ENCODE measurements at places on chromosomes 6 and 20.
A peak's percentile ranks its signal among the peaks of the same experiment; 100 is the strongest.

GRCh38 chr6:33790910-33791309 is 2.0 kb upstream of the LEMD2 start:
- DNase-seq, result no peak

- no peak for DNase-seq
Measured at GRCh38 chr6:113184291-113184690, 672.9 kb upstream of the MARCKS start.

DNA sequence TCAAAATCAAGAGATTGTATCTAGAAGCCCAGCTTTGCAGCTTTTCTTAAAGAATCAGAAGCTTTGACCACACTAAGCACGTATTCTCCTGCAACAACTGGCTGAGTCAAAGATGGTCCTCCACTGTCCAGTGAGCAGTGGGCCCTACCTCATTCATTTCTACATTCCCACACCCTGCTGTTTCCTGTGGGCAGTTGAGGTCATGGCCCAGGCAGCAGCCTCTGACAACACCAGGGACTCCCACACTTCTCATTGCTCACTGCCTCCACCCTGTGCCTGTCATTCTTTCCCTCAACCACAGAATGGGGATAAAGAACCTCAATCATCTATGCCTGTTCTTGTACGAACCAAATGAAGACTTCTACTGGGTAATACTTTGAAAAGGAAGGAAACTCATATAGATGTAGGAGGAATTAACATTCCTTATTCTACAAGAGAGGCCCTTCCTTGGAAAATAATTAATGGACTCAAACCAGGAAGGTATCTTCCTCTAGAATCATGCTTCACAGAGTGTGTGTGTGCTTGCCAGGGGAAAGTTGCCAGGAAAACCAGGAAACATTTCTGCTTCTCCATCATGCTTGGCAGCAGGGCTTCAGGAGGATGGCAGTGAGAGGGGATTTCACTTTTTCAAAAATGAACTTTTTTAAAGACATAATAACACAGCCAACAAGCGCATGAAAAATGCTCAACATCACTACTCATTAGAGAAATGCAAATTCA is 191.7 kb upstream of the RIN2 start:
- DNase-seq, result no peak

DNA sequence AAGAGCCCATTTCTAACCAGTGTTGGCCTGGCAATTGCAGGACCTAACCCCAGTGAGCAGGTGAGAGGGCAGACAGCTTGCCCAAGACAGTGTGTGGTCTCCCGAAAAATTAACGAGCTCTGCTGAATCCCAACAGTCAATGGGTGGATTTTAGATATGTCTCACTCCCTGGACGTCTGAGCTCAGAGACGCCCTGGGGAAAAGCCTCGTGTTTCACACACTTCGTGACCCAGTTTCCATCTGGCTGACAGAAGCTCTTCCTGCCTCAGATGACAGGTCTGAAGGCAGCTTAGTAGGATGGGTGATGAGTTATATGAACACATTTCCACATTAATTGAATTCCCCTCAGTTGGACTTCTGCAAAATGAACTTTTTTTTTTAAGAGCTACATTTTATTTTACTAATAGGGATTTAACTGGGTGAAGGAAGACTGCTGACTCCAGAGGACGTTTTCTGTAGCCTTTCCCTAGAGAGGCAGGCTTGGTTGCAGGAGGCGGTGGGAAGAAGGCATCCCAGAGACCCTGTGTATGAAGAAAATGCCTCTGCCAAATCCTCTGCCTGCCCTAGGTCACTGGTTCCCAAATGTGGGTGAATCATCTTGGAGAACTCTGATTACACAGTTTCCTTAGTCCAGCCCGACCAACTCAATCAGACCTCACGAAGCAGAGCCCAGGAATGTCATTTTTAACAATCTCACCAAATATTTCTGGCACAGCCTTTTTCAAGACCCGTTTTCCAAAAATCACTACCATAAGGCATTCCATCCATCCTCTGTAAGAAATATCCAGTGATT is 71.7 kb upstream of the LY86 start:
- DNase-seq, result no peak

GRCh38 chr6:154474648-154475428 is 35.6 kb downstream of the CNKSR3 start:
- no peak for DNase-seq

- no peak for DNase-seq
Measured at GRCh38 chr20:32034581-32035425, 17.2 kb upstream of the HCK start.

DNA sequence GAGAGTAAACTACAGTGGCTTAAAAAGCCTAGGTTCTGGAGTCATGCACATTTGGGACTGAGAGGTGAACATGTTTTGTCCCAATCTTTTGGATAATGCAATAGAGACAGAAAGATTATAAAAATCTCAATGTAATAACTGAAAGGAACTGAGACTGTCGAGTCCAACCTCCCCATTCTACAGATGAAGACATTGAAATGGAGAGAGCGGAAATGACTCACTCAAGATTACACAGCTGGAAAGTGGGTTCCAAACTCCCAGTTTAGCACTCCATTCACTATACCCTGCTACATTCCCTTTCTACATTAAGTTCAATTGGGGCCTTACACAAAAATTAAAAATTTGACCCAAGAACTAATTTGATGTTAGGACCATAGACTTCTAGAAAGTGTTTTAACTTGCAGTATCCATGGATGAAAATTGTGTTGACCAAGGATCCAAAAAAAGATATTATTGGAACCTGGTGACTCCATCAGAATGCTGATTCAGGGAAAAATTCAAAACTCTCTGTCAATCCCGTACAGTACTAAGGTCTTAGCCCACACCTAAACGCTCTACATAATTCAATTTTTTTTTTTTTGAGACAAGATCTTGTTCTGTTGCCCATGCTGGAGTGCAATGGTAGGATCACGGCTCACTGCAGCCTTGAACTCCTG is 1.5 kb upstream of the ILRUN start:
- DNase-seq, result no peak

GRCh38 chr6:145633981-145634627 is 101.2 kb downstream of the EPM2A start:
- DNase-seq, result peak; percentile 79

- no peak for DNase-seq
Measured at GRCh38 chr6:162151021-162151665, 576.4 kb downstream of the PRKN start.

DNA sequence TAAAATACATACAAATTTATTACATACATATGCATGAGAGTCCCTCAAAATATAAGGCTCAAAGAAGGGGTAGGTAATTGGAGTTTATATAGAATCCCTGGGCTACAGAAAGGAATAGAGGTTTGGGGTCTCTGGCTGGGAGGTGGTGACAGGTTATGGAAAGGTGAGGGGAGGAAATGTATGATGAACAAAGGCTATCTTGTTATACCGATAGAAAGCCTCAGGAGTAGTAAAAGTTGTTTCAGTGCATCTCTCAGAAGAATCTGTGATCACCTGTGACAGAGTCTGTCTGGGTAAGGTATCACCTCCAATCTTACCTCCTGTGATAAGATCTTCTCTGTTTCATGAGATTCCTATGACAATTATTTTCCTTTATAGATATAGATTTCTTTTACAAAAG is 252.9 kb upstream of the AGPAT4 start:
- no peak for DNase-seq

DNA sequence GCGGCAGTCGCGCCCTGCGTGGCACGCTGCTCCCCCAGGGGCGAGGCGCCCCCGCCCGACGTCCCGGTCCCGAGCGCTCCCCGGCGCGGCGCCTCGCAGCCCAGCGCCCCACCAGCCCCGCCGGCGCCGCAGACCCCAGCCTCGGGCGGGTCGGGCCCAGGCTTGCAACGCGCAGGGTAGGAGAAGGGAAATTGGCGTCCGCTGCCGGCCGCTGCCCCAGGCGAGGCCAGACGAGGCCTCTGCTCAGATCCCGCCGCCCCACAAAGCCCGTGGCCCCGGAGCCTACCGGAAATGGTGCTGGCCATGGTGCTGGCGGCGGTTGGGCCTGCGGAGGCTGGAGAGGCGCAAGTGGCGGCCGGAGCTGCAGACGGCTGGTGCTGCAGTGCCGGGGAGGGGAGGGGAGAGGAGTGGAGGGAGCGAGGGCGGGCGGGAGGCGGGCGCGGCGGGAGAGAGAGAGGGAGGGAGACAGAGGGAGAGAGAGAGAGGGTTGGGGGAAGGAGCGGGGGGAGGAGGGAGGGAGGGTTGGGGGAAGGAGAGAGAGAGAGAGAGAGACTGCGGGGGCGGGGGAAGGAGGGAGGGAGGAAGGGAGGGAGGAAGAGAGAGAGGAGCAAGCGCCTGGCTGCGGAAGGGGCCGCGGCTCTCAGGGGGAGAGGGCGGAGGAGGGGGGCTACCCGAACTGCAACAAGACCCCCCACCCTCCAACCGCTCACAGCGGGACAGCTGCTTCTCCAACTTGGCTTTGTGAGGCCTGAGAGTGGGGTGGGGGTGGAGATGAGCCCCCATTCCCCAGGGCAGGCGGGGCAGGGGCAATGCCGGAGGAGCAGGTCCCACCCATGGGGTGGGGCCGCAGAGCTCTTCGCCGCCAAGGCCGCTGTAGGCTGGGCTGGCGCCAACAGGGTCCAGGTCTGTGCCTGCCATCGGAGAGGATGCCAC is at the start of gene STMN3:
Gene STMN3 (minus strand): TSS at position 384 of the 933 bp plus-strand sequence. CDS start 79 bp downstream, at position 305.
- DNase-seq, result peak; percentile 62

GRCh38 chr6:106026748-106027715 is 59.1 kb upstream of the PRDM1 start:
- DNase-seq, result no peak

- no peak for DNase-seq
Measured at GRCh38 chr6:150613269-150613668, 13.6 kb downstream of the PLEKHG1 start.

- no peak for DNase-seq
Measured at GRCh38 chr6:83889621-83890020, 30.1 kb downstream of the CYB5R4 start.
